Upper lobe of right lung (tissue), 1 donor: ENCODE measurements at places on chromosomes 16 and 17.

DNA sequence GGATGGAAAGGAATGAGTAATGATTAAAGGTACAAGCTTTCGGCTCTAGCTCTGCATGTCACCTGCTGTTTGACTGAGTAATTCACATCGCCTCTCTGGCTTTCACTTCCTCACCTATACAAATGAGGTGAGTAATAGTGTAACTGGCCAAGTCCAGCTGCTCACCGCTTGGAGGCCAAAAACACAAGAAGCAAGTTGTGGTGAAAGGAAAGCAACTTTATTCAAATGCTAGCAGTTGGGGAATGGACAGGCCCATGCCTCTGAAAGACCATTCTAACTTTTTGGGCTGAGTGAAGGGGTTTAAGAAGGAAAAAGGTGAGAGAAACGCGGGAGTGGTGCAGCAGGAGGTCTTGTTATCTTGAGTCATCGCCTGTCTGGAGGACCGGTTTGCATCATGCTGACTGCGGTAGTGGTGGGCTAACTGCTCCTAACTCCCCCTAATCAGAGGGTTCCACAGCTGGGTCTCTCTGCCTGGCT is 45.7 kb upstream of the CSNK2A2 start:
- DNase-seq, result no peak

DNA sequence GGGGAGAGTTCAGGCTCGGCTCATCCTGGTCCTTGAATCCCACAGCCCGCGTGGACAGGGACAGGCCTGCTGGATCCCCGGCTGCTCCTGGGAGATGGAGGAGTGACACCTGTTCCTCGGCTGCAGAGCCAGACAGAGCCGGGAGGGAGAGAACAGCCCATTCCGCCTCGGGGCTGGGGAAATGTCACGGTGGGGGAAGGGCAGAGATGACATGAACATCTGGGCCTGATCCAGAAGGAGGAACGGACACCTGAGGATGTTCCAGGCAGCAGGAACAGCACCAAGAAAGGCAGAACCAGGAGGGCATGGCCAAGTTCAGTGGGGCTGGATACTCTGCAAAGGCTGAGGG is 2.1 kb downstream of the ZNF764 start:
- DNase-seq, result no peak

DNA sequence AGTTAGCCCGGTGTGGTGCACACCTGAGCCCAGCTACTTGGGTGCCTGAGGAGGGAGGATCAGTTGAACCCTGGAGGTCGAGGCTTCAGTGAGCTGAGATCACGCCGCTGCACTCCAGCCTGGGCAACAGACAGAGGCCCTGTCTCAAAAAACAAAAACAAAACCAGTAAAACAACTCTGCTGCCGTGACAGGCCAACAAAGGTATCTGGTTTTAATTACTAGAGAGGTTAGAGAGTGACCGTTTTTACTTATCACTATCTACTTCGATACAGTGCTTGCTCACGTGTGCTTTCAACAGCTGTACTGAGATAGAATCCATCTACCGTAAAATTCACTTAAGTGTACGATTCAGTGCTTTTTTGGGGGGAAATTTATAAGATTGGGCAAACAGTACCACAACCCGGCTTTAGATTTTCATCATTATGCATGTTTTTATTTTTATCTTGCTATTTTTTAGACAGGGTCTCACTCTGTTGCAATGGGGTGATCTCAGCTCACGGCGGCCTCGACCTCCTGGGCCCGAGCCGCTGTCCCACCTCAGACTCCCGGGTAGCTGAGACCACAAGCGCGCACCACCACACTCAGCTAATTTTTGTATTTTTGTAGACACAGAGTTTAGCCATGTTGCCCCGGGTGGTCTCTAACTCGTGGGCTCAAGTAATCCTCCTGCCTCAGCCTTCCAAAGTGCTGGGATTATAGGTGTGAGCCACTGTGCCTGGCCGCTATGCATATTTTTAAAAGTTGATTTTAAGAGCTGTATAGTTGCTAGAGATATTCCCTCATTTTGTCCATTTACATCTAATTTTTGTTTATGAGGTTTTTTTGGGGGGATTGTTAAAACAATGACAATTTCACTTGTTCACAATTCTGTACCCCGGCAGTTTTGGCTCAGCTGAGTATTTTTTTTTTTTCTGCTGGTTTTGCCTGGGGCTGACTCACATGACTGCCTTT is 30.9 kb downstream of the SERPINF1 start:
- no peak for DNase-seq

- peak; percentile 78 for DNase-seq
Observed at GRCh38 chr17:17021194-17021863, 20.9 kb upstream of the MPRIP start.

DNA sequence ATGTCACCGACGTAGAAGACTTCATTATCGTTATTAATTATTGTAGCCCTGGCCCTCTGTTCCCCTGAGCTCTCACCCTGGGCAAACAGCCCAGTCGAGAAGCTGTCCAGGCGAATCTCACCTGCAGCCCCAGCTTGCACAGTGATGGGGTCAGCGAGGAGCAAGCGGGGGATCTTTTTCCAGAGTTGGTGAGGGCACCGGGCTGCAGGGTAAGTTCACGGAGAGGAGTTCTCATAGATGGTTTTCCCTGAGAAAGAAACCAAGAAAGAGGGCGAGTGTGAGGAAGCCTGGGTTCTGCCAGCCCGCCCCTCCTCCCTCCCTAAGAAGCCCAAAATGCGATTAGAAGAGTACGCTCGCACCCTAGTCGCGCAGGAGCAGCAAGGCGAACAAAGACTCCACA is 436 bp downstream of the SPAG5 start:
- no peak for DNase-seq

DNA sequence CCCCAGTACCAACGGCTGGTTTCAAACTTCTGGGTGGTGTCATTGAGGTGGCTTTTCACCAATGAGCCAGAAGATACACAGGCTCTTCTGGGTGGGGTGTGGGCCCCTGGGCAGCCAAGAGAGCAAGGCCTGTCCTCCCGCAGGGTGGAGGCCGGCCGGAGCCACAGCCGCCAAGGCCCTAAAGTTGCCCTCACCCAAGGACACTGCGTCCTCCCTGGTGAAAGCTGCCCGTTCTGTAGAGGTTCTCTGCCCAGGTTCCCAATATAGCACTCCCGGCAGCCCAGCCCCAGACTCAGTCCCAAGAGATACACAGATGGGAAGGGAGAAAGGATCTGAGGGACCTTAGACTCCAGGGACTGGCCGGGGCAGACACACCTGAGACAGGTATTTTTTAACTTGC is 10.7 kb upstream of the CACNG1 start:
- no peak for DNase-seq

GRCh38 chr17:14336418-14336817 is 35.5 kb downstream of the HS3ST3B1 start:
- DNase-seq, result no peak

DNA sequence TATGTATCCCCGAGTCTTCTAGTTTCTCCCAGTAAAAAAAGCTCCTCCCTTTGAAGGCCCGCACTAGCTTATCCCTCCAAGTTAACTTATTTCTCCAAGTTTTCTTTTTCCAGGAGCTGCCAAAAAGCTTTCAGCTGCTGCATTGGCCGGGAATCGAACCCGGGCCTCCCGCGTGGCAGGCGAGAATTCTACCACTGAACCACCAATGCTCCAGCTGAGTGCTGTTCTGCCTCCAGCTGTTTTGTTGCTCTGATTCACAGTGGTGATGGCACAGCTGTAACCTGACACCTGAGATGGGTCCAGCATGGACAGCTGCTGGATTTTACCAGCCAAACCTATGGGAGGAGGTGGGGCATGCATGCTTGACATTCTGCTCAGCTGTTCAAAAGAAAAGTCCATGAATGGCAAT is 22.1 kb downstream of the VAC14 start:
- peak; percentile 51 for DNase-seq
